ENCODE measurements at places on chromosomes 1 and 21.

DNA sequence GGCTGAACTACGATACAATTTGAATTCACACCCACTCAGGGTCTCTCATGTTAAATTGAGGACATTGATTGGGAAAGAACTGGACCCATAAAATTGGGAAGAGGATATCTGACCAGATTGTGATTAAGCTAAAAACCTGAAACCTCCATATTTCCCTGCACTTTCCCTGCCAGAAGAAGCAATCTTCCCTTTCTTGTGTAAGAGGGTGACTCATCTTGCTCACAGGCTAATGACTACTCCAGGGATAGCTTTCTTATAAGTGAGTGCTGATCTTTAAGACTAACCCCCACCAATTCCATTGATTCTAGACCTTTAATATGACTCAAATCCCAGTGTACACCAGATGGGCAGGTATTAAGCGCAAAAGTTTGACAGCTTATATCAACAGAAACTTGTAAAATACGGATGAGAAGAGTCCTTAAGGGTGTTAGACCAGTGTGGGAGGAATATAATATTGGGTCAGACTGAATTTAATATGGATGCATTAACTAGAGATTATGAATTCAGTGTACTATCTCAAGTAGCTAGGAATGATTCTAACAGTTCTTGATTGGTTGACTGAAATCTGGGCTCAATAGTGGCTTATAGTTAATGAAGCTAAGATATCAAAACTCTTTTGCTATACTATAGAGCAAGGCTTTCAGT, 12.1 kb upstream of the SGIP1 start:
- DNase-seq = no peak

GRCh38 chr1:51303751-51304251, 26.6 kb downstream of the TTC39A start:
- DNase-seq = no peak

DNA sequence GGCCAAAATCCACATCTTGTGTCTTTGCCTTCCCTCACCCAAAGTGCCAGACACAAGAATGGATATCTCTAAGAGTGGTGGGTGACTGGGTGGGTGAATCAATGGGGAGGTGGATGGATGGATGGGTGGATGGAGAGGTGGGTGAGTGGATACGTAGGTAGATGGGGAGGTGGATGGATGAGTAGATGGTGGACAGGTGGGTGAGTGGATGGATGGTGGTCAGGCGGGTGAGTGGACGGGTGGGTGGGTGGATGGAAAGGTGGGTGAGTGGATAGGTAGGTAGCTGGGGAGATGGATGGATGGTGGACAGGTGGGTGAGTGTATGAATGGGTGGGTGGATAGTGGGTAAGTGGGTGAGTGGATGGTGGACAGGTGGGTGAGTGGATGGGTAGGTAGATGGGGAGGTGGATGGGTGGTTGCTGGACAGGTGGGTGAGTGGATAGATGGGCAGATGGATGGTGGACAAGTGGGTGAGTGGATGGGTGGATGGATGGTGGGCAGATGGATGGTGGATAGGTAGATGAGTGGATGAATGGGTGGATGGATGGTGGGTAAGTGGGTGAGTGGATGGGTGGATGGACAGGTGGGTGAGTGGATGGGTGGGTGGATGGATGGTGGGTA, 34.2 kb downstream of the SLC19A1 start:
- DNase-seq = no peak

DNA sequence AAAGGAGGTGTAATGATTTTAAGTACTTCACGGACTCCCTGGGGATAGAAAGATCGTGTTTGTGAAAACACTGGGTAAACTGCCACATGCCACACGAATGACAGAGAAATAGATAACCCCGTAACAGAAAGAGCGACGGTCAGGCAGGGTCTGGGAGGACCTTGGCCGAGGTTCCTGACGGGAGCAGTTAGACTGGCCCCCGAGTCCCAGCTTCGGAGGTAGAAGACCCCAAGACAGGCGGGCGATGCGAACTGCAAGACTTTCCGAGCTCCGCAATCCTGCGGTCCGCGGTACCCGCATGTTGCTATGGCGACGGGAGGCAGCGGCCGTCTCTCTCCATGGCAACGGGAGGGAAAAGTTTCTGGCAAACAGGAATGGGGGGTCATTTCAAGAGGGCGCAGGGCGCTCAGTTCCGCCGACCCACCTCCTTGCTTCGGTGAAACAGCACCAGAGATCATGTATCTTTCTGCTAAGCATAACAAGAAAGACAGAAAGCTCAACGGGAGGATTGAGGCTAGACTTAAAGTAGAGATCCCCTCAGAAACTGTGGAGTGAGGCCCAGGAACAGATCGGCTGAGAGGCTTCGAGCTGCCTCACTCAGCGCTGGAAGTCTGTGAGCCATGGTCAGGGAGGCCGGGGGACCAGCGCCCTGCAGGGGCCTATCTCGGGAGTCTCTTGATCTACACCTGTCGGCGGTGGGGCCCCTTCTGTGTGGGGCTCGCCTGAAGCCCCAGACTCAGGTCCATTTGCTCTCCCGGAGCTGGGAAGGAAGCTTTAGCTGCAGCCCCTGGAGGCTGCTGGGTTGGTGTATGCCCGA, 685 bp upstream of the SYT6 start:
- no peak for DNase-seq

DNA sequence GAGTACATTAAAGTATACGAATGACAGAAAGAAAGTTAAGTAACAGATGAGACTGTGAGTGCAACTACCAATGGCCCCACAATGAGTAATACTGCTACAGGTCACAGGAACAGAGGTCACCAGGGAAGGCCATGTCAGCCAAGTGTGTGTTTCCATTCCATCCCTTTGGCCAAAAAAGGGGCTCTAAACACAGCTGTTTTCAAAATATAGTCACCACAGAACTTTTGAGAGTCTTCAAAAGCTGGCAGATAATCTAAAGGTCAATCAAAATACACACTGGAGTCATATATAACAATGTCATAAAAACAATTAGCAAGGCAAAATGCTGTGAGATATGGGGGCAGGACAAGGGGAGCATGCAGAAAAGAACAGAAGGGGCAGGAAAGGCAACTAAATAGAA, 10.2 kb downstream of the USP24 start:
- no peak for DNase-seq

DNA sequence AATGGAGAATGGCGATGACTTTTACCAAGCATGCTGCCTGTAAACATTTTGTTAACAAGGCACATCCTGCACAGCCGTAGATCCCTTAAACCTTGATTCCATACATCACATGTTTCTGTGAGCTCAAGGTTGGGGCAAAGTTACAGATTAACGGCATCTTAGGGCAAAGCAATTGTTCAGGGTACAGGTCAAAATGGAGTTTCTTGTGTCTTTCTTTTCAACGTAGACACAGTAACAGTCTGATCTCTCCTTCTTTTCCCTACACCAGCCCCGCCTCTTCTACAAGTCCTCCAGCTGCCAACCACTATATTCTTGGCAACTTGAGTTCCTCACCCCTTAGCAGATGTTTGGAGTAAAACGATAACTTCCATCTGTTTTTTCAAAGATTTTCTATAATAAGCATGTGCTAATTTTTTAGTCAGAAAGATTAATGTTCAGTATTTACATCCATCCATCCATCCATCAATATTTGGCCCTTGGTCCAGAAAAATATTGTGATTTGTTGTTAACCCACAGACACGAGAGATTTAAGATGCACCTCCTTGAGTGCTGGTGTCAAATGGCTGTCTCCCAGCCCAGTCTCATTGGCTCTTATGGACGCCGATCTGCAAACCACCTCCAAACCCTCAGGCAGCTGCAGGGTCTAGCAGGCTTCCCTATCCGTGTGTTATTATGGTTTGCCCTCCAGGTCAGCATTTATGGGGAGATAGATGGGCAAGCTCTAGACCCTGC, 3.8 kb downstream of the DNALI1 start:
- no peak for DNase-seq

DNA sequence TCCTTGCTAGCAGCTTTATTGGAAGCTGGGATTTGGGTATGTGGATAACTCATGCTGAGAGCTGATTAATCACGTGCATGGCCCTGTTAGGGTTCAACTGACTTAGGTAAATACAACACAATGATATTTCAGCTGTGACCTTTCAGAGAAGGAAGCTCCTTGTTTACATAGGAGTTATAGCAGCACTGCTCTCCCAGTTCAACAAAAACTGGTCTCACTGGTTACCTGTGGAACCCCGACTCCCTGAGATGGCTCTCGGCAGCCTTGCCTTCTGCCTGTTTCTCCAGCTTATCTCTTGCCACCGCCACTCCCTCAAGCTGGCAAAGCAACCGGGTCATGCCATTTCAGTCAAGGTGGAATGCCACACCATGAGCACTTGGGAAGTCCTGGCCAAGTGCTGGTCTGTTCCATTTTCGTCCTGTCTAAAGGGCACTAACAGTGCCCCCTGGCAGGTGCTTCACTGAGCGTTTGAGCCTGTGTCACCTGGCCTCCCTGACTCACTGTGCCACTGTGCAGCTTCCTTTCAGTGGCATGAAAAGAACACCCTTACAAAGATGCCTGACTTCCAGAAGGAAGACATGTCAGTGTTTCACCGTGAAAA, 31.6 kb downstream of the DOP1B start:
- no peak for DNase-seq

DNA sequence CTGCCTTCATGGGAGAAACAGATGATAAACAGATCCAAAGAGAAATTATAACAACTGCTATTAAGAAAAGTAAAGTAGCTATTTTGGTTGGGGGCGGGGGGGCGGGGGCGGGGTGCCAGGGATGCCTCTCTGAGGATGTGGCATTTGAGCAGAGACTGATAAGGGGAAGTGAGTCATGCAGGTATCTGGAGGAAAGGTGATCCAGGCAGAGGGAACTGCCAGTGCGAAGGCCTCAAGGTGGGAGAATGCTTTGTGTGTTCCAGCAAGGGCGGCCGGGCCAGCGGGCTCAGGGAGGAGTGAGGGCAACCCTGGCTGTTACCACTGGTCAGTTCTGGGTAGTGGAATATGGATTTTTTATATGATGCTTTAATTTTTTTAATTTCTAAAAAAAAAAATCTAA, 7.0 kb upstream of the TNFRSF1B start:
- no peak for DNase-seq

DNA sequence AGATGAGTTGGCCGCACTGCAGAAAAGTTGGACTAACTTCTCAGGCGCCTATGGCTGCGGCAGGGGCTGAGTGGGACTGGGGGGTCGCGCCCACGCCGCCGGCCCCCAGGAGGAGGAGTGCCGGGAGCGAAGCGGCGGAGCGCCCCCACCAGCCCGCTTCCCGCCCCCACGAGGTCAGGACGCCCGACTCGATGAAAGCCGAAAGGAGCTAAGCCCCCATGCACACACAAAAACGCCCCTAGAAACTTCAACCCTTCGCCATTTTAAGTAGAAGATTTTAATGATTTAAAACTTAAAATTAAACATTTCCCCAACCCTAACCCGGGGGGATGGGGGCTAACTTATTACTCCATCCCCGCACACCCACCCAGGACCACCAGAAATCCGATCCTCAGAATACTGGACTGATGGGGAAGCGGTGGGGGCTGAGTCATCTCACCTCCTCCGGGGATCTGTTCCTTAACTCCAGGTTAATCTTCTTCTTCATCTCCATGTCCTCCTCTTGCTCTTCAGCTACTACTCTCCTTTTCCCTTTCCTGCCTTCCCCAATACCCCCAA, 539 bp downstream of the ANP32E start:
- DNase-seq = no peak

DNA sequence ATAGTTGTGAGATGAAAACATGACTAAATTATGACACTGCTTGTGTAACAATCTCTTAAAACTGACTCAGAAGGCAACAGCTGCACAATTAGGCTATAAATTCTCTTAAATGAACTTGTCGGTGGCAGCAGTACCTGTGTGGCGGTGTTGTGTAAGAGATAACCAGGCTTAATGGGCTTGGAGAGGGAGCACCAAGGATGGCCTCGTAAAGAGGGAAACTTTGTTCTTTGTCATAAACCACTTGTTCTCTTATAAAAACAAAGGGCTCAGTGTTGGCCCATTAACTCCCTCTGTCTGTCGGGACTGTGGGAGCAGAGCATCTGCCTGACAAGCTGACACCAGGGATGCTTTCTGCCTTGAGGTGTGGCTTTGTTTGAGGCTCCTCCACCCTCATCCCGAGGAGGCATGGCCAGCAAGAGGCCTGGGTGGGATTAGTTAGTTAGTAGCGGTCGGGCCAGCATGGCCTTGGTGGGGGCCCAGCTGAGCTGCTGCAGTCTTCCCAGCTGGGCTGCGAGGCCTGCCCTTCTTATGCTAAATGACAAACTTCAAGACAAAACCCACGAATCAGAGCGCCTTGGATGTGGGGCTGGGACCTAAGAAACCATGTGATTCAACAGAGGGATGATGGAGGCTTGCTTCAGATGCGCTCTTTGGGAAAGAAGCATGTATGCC, 171.4 kb downstream of the CAMTA1 start:
- no peak for DNase-seq

- DNase-seq = no peak
These were observed 648.6 kb upstream of the CAMK1G start for GRCh38 chr1:208934933-208935332.

DNA sequence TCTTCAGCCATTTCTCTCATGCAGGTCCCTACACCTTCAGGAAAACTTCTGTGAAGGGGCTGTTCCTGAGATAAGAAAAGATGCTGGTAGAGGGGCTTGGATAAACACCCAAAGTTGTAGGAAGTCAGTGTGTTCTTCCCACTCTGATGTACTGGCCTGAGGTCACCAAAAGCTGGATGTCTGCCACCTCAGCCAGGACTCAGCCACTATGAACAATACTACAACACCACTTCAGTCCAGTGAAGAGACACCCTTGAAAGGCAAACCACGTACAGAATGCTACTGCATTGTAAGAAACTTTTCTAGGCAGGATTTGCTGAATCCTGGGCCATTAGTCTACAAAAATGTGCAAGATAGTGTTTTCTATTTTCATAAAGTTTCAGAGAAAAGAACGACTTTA, 2.4 kb downstream of the PTPN14 start:
- DNase-seq = no peak

DNA sequence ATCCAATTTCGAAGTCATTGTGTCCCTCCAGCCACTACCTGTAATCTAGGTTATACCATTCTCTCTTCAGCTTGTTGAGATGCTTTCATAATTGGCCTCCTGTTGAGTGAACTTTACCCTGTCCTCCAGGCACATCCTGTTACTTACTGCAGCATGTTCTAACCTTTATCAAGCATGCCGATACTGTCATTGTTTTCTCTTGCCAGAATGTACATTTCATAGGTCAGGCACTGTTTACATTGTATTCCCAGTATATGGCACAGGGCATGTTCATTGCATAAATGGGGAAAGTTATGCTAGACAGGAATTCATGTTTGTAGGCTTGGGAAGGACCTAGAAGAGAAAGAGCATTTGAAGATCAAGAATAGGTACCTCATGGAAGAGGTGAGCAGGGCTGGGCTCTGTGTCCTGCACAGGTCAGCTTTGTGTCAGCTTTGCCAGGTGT, 10.2 kb downstream of the CXADR start:
- DNase-seq = no peak

DNA sequence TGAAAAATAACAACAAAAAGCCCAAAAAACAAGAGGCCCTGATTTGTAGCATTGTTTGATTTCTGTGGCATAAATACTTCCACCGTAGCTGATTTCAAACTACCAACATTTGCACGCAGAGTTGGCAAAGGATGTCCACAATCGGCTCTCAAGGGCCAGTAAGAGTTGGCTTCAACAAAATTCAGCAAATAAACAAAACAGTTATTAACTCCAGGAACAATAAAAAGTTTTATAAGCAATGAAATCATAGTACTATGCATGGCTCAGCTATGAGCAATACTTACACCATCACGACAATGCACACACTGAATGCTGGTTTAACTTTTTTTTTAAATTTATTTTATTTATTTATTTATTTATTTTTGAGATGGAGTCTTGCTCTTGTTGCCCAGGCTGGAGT, 8.7 kb upstream of the COX20 start:
- no peak for DNase-seq

Data from activated CD8-positive, alpha-beta memory T cell treated with anti-CD3 and anti-CD28 coated beads for 1 hour (primary cell).